Stimulated activated CD4-positive, alpha-beta T cell treated with anti-CD3 and anti-CD28 coated beads, Interleukin-2, amount 100 ng/mL, for 48 hours (primary cell): ENCODE measurements at places on chromosomes 7 and 10.

- no peak for DNase-seq
These were observed 251.4 kb upstream of the KLF14 start for GRCh38 chr7:130985361-130985760.

GRCh38 chr10:71747039-71747531 lies 26.2 kb downstream of the VSIR start:
- no peak for DNase-seq

DNA sequence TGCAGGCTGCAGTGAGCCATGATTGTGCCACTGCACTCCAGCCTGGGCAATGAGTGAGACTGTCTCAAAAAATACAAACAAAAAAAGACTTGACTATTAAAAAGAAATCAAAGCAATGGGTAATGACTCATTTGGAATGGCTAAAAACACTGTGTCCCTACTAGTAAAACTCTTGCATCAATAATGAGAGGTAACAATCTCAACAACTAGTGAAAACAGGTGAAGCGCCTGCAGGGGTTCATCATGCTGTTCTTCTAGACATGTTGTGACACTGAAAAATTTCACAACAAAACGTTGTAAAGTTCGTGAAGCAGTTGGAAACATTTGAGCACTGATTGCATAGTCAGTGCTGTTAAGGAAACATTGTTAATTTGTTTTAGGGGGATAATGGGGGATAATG lies 26.9 kb upstream of the SLC29A4 start:
- DNase-seq, result no peak

- no peak for DNase-seq
These were observed 60.1 kb upstream of the ADRB1 start for GRCh38 chr10:113983552-113983951.

GRCh38 chr10:4541292-4541691 lies 284.7 kb upstream of the AKR1E2 start:
- no peak for DNase-seq
